WTC11 (cell line): ENCODE measurements at places on chromosomes 3 and 15.

GRCh38 chr3:101513419-101513986 lies 491 bp upstream of the SENP7 start:
- DNase-seq: no peak

DNA sequence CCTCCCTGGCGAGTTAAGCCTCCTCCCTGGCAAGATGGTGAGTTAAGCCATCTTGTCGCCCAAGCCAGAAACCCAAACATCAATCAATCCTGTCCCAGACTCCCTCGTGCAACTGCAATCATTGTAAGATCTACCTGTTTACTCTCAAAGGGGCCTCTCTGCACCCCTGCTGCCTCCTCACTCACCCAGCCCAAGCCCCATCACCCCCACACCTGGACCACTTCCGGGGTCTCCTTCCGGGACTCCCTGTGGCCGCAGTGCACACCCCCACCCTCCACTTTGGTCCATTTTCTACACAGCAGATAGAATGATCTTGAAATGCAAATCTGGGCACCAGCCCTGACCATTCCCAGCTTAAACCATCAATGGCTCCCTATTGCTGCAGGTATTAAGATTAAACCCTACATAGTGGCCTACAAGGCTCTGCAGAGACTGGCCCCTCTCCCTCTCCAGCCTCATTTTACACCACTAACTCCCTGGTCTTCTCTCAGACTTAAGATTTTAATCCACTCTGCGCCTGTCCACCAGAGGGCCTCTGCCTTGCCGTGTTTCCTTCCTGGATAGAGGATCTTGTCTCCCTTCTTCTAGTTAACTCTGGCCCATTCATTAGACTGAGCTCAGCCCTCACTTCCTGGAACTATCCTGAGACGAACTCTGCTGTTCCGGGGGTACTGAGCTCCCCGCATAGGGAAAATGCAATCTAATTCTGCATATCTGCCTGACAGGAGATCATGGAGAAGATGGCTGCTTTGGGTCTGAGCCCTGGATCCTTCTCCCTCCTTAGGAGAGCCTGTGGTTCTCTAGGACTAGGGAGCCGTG lies 41.9 kb upstream of the SLC6A1 start:
- peak; percentile 40 for DNase-seq

DNA sequence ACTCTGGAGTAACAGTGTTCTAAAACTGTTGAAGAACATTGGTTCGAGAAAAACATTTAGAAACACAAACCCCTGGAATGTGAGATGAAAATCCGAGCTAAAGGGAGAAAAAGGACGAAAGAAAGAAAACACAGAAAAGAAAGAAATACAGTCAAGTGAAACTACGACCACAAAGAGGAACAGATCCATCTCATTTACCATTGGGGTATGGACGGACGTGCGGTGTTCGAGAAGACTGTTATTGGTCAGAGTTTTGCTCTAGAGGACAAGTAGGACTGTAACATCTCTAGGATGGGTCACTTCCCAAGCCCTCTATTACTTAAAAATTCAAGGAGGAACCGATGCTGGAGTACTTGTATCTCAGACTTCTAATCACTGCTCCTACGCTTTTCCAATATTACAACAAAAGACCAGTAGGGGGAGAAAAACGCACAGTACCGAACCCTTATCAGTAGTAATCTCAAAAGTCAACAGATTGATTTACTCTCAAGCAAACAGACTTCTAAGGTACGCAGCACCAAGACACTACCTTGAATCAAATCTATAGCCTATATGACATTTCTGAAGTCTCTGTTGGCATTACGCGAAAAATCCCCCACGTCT lies 1.1 kb upstream of the PIK3CA start:
- no peak for DNase-seq

DNA sequence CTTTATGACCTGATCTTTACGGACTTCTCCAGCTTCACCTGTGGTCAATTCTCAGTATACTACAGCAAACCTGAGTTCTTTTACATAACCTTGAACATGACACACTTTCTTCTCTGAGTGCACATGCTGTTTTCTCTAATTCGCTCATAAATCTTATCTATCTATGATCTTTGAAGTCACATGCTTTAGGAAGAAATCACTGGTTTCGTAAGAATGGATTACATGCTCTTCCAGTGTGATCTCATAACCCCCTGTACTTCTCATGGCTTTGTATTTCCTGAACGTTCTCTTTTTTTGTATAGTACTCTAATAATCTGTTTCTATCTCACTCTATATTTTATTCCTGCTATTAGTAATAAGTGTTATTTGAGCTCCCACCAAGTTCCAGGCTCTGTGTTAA lies 1165.2 kb downstream of the TBL1XR1 start:
- no peak for DNase-seq

- DNase-seq: no peak
These were observed 845 bp downstream of the CNTN3 start for GRCh38 chr3:74613521-74614106.

DNA sequence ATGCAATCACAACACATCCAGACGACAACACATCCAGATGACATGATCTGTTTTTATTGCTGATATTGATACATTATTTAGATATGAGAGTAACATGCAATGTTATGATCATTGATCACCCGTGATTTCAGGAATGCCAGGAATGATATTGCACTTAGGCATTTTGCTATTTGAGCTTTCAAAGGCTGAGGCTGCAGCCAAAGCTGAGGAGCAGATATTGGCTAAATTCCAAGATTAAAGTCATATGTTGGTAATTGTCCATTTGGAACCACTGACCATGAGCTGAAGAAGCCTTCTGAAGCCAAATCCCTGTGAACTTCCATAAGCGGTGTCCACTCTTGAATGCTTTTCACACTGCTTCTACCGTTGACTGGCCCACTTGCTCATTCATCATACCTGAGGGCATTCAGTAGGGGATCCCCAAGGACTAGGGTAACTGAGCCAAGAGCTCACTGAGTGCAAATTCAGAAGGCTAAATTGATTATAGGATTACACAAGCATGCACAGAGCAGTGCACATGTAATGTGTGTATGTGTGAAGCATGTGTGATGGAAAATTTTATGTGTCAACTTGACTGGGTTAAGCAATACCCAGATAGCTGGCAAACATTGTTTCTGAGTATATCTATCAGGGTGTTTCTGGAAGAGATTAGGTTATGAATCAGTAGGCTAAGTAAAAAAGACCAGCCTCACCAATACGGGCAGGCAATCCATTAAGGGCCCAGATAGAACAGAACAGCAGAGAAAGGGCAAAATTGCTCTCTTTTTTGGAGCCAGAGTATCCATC lies 92.1 kb upstream of the PLAAT1 start:
- no peak for DNase-seq

DNA sequence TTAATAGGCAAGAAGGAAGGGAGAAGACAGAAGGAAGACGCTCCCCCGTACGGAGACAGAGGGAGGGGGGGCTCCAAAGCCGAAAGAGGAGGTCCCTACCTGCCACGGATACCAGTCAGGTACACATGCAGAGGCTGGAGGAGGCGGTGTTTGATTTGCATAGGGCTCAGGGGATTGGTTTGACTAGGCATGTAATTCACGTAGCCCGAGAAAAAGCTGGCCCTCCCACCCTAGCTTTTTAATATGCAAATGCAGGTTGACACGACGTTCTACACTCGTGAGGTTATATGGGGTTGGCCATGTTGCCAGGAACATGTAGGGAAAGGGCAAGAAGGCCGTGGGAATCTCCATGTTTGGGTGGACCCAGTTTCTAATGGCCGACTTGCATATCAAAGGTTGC lies 29.8 kb downstream of the ZNF592 start:
- DNase-seq: peak; percentile 61

- DNase-seq: no peak
These were observed 114.2 kb downstream of the TNIK start for GRCh38 chr3:171346019-171346418.

GRCh38 chr3:159127021-159127392 lies 325.2 kb downstream of the MFSD1 start:
- no peak for DNase-seq

DNA sequence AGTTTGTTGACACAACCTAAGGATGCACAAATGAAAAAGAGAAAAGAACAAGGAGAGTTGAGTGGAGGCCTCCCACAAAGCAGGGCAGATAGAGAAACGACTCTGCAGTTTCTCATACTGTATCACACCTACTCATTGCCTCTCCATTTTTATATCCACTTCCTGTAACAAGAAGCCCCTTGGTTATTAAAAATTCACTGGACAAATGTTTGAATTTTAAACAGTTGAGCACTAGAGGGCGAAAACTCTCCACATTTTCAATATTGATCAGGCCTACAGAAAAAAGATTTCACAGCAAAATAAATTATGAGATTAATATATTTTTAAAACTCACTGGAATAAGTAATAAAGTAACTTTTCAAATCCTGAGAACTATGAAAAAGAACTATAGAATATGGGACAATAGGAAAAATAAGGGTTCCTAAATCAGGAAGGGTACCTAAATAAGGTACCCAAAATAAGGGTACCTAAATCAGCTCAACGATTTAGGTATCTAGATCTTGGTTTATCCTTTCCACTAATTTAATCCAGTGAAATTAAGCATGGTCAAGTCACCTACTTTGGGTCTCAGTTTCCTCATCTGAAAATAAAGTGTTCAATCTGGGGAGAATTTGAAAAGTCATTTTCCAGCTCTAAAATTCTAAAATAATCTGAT lies 47.0 kb upstream of the PPIB start:
- DNase-seq: no peak

- no peak for DNase-seq
These were observed 79.9 kb downstream of the MBNL1 start for GRCh38 chr3:152348436-152349177.

DNA sequence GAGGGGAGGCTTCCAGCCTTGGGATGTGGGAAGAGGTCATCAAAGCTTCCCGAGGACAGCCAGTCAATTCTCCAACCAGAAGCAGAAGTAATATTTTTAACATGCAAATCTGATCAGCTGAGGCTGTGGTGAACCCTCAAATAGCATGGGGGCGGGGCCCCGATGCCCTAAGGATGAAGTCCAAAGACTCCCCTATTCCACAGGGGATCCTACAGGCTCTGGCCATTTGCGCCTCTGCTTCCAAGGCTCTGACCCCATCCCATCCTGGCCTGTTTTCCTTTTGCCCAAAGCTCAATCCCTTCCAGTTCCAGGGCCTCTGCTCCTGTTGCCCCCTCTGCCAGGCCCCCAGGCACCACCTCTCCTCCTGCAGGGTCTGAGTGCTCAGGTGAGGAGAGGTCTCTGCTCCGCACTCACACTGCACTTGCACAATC lies 6.7 kb upstream of the CSK start:
- no peak for DNase-seq

GRCh38 chr15:55348281-55348778 lies 29.3 kb downstream of the PIGB start:
- DNase-seq: peak; percentile 41

DNA sequence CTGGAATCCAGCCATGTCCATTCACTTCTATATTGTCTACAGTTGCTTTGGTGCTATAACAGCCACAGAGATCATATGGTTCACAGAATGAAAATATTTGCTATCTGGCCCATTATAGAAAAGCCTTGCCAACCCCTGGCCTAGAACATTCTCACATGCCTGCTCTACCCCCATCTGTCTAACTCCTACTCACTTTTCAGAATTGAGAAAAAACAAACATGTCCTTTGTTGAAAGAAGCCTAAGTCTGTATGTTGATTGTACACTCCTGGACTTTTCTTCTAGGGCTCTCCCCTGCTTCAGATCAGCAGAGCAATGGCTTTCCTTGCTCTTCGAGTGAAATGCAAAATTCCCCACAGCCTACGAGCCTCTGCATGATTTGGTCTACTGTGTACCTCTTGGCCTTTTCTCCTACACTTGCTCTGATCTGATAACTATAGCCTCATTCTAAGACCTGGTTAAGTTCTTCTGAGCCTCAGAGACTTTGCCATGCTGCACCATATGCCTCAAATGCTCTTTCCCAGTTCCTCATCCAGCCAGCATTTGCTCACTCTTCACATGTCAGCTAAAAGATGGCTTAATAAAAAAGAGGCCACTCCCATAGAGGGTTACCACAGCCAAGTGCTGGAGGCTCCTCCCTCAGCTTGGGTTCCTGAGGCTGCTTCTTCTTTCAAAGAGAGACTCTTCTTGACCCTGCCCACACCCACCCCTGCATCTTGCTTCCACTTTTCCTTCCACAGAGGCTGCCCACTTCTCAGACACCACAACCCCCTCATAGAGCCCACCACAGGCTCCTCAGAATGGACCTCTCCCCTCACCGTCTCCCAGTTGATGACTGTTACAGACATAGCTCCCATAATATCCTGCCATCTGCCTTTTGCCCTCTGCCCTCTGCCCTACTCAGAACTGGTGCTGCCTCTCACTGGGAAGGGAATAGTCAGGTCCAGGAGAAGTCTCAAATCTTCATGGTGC lies 22.9 kb upstream of the DCLK3 start:
- DNase-seq: no peak

DNA sequence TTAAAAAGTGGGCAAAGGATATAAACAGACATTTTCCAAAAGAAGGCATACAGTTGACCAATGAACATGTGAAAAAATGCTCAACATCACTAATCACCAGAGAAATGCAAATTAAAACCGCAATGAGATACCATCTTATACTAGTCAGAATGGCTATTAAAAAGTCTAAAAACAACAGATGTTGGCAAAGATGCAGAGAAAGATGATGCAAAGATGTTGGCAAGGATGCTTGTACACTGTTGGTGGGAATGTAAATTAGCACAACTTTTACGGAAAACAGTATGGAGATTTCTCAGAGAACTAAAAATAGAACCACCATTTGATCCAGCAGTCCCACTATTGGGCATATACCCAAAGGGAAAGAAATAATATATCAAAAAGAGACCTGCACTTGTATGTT lies 53.5 kb downstream of the TLNRD1 start:
- no peak for DNase-seq

DNA sequence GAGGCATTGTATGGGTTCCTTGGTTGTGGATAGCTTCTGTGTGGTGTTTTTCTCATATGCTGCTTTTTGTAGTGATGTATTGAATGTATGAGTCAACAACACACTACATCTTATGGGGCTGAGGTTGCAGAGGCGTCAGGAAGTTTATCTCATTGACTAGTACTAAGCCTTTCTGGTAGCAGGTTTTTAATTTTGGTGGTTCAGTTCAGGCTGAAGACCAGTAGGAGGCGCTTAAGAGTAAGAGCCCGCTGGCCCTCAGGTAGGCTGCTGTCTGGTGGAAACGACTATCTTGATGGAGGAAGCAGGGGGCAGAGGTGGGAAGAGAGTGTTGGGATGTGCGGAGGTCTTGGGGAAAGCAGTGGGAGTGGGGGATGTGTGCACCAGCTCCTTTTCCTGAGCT lies 62.4 kb downstream of the RTP4 start:
- DNase-seq: peak; percentile 39

DNA sequence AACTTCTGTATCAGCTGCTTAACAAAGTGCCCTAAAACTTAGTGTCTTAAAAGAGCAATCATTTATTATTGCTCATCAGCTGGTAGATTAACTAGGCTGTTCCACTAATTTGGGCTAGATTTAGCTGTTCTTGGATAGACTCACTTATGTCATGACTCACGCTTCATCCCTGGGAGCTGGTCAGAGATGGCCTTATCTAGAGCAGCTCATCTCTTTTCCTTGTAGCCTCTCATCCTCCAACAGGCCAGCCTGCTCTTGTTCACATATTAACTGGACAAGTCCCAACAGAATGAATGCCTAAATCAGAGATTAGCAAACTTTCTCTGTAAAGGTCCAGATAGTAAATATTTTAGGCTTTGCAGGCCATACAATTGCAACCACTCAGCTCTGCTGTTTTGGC lies 66.9 kb upstream of the PLAAT1 start:
- DNase-seq: no peak

- DNase-seq: no peak
These were observed 216.1 kb downstream of the PTPRG start for GRCh38 chr3:61777483-61777882.

- no peak for DNase-seq
These were observed 136.7 kb downstream of the CCNL1 start for GRCh38 chr3:157023226-157023625.
